ENCODE measurements at places on chromosomes 13 and 19.

DNA sequence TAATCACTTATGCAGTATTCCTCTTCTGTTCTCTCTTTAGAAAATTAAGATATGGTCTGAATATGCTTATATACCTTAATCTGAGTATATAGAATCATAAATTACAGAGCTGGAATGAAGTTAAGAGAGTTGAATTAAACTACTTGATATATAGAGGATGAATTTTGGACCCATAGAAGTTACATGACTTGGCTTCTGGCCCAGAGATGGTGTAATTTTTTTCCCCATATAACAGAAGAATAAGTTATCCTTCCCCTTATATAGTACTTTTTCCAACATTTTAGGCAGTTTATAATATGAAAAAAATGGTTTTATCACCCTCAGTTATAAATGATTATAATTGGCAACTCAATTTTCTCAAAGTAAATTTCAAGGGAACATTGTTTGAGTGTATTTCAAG, 616.3 kb downstream of the TBC1D4 start:
- DNase-seq = no peak

GRCh38 chr13:81116461-81117282, 775.7 kb upstream of the SPRY2 start:
- no peak for DNase-seq

DNA sequence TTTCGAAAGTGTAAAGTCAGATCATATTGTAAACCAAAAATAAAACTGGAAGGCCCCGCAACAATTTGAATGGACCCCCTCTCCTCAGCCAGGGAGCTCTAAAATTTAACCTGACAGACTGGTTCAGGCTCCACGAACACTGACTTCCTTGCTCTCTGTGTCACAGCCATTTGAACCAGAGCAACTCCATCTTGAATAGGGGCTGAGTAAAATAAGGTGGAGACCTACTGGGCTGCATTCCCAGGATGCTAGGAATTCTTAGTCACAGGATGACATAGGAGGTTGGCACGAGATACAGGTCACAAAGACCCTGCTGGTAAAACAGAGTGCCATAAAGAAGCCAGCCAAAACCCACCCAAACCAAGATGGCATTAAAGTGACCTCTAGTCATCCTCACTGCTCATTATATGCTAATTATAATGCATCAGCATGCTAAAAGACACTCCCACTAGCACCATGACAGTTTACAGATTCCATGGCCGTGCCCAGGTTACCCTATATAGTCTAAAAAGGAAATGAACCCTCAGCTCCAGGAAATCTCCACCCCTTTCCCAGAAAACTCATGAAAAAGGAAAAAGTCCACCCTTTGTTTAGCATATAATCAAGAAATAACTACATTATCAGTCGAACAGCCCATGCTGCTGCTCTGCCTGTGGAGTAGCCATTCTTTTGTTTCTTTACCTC, 43.1 kb downstream of the RFXAP start:
- DNase-seq = no peak

- DNase-seq = no peak
These were observed 240.4 kb upstream of the SOX21 start for GRCh38 chr13:94952787-94953186.

DNA sequence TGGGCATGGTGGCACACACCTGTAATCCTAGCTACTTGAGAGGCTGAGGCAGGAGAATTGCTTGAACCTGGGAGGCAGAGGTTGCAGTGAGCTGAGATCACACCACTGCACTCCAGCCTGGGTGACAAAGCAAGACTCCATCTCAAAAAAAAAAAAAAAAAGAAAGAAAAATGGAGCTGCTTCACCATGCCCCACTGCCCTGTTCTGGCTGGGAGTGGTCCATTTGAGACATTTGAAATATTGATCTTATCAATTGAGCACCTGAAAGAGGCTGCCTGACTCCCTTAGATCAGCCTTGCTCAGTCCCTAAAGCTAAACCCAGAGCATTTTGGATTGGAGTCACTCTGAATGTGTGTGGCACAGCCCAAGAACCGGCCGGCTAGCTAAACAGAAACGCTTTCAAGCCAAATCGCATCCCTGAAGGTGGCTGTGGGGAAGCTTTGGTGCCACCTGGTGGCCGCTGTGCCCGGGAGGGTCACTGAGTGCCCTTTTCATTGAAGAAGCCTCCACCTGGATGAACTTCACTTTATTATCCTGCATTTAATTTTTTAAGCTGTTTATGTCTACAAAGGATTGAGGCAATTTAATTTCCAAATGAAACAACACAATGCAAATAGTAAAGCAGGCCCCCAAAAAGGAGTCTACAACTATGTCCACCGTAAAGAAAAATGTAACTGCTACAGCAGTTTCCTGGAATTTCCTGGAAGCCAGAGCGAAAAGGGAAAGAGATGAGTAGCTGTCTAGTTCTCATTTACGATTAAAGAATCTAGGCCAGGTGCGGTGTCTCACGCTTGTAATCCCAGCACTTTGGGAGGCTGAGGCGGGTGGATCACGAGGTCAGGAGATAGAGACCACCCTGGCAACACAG, 53.1 kb upstream of the SERPINE3 start:
- peak; percentile 33 for DNase-seq

- no peak for DNase-seq
These were observed 900 bp downstream of the MCEMP1 start for GRCh38 chr19:7677669-7678311.

- DNase-seq = no peak
These were observed 736.3 kb upstream of the KLHL1 start for GRCh38 chr13:70844391-70845108.

DNA sequence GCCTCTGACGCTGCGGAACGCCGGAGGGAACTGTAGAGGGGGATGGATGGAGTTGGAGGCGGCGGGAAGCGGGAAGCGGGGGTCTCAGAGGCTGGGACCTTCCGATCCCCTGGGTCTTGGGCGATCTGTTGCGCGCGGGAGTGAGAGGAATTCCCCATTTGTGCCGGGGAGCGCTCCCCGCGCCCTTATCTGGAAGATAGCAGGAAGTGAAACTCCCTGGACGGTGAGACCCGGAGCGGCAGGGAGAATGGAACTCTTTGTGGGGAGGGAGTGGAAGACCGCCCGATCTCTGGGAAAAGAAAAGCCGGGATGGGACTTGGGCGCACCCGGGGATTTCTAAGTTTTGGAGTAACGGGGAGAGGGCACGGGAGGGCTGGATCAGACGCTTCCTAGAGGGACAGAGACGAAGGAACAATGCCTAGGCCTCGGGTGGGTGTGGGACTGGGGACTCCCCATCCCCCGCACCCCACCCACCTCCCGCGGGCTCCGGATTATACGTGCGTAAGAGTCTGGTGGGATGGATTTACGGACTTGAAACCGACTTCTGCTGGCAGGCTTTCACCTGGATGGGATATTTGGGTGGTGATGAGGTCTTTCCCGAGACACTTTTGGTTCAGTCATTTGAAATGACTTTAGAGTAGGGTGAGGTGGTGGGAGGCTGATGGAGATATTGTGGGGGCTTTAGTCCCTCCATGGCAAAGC, 495 bp downstream of the LSR start:
- DNase-seq = no peak

DNA sequence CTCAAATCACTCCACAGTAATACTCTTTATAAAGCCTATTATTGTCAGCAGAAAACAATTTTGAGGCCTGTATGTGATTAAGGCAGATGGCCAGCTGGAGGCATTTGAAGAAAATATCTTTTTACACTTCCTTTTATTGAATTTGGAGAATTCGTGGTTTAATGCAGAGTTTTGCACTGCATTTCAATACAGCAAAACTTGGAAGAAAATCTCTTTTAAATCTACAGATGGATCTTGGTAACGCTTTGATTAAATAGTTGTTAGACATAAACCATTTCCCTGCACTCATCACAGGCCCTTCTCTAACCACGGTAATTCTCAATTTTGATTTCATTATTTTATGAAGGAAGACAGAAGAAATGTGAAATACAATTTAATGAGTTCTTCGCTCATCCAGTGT, 185.7 kb downstream of the RFC3 start:
- DNase-seq = no peak

DNA sequence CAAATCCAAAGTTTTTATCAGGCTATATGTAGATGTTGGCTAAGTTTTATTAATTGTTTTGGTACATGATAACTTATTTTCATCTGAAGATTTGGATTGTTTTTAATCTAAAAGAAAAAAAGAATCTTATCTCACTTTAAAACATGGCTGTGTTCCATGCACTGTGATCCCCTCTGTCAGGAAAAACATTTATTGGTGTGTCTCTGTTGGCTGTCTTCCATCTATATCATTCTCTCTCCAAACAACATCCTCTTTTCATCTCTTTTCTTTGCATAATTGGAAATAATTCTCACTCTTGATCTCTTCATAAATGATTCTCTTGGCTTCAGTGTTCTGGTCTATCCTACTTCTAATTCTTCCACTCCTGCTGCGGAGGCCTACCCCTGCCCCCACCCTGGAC, 4.2 kb downstream of the NALCN start:
- no peak for DNase-seq

- DNase-seq = no peak
These were observed 198.2 kb downstream of the KLF12 start for GRCh38 chr13:73935991-73936390.

DNA sequence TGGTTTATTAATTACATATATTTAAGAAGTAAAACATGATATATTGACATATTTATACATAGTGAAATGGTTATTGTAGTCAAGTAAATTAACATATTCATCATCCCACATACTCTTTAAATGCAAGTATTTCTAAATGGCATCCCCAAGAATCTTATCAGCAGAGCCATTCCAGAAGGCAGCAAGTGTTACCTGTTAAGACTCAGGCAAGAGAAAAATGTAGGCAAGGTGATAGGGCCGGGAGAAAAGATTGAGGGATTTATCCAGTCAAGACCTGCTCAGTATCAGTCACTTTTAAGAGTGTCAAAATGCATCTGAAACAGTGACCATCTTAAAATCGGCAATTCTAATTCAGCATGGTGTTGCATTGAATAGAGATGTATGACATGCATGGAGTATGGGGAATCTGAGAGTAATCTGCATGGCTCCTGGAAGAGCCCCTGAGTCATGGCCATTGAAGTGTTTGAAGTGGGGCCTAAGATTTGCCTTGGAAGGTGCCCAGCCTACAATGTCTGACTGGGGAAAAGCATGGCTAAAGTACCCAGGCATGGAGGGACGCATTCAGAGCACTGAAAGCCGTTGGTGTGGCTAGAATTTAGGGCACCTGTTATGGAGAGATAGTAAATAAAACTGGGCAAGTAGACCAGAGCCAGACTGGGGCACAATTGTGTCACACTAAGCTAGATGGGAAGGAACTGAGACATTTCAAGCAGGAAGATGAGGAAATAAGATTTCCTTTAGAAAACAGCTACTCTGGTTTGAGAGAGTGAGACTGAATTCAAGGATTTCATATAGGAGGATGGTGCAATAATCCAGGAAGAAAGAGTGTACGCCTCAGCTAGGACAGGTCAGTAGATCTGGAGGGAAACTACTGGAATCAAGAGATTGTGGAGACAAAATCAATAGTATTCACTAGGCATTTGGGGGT, 25.0 kb upstream of the C1QTNF9B start:
- no peak for DNase-seq

GRCh38 chr19:313169-313987, 22.2 kb upstream of the PLPP2 start:
- DNase-seq = no peak

Data from activated naive CD4-positive, alpha-beta T cell (primary cell).